Pons (tissue), 1 donor: ENCODE measurements at places on chromosomes 7 and 10.
A peak's percentile ranks its signal among the peaks of the same experiment; 100 is the strongest.

- DNase-seq = no peak
Measured at GRCh38 chr10:67095531-67095930, 169.7 kb downstream of the LRRTM3 start.

GRCh38 chr10:3879073-3879472 lies 94.1 kb upstream of the KLF6 start:
- DNase-seq = no peak

GRCh38 chr10:21953585-21954057 lies 49.9 kb downstream of the DNAJC1 start:
- DNase-seq = peak; percentile 15

- no peak for DNase-seq
Measured at GRCh38 chr10:3478153-3478552, 305.6 kb upstream of the PITRM1 start.

DNA sequence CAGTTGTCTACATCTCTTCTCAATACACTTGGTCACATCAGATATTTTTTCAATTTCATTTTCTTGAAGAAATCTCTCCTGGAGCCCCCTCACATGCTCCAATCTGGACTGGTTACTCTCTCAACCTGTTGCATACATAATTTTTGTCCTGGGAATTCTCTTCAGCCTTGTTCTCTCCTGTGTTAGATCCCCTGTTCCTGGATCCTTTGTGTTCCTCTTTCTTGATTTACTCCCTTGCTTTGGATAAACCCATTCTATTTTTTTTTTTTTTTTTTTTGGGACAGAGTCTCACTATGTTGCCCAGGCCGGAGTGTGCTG lies 45.6 kb downstream of the SCD start:
- no peak for DNase-seq

DNA sequence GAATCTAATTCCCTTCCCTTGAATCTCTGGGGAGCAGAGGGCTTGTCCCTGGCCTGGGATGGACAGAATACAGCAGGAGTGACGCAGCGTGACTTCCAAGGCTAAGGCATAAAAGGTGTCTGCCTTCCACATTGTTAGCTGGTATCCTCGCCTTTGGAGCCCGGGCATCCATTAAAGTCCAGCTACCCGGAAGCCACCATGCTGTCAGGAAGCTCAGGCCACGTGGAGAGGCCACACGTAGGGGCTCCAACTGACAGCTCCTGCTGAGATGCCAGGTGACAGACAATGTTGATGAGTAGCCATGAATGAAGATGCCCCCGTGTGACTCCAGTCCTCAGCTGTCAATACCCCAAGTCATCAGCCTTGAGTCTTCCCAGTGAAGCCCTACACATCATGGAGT lies 99.9 kb downstream of the OAT start:
- no peak for DNase-seq

GRCh38 chr10:29353887-29354561 lies 65.2 kb downstream of the LYZL1 start:
- no peak for DNase-seq

DNA sequence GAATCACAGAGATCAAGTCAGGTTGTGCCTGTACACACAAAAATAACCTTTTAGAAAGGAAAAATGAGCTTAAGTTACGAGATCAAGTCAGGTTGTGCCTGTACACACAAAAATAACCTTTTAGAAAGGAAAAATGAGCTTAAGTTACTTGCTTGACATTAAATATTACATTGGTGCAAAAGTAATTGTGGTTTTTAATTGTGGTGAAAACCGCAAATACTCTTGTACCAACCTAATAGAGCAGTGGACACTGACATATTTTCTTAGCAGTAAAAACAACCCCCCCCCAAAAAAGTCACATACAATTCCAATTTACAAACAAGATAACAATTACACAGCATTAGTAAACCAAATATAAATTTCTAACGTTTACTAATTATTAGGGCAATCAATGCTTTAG lies 595.6 kb downstream of the GRM8 start:
- no peak for DNase-seq

- DNase-seq = no peak
Measured at GRCh38 chr10:46247181-46247475, 39.7 kb upstream of the ANTXRL start.

DNA sequence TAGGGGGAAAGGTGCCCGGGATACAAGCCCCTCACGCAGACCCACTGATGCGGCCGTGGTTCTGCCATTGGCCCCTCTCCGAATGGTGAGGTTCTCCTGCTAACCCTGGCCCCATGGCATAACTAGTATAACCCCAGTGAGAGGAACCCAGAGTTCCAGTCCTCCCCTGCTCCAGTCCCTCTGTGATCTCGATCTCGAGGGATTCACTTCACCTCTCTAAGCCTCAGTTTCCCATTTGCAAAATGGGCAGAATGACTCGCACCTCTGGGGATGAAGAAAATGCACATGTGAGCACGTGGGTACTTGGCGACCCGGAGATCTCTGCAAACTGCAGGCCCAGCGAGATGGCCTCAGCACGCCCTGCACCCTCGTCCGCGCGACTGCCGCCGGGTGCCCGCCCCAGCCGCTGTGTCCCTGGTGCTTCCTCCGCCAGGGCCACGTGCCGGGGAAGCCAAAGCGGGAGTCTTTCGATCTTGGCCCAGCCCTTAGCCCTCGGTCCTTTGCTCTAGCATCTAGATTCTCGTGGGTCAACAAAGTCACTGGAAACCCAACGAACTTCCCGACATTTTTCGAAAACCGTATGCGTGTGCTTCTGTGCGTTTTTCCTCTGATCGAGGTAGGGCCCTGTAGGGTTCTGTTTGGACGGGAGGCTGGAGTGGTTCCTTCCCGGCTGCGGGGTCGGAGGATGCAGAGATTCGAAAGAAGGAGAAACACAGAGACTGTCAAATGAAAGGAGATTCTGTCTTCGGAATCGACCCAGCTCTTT lies 169.8 kb downstream of the UBE2H start:
- no peak for DNase-seq

GRCh38 chr10:12241810-12242529 lies 46.0 kb downstream of the CDC123 start:
- no peak for DNase-seq

- DNase-seq = no peak
Measured at GRCh38 chr7:151243408-151244195, 4.9 kb downstream of the SMARCD3 start.

DNA sequence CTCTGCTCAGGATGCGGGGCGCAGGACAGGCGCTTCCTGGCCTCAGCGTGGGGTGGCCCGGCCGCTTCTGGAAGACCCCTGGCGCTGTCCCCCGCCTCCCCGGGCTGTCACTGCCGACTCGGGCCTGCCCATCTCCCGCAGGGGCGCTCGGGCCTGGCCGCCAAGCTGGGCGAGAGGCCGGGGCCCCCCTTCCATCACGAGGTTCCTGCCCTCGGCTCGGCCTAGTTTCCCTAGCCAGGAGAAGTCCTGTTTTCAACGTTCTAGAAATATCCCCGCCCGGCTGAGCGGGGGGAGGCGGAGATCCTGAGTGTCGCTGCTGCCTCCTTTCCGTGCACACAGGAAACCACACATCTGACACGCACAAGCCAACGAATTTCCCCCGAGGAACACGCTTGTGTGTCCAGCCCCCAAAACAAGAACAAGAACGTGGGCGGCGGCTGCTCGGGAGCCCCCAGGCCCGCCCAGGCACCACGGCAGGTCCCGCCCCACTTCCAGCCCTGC lies 33.7 kb downstream of the AP5Z1 start:
- peak; percentile 79 for DNase-seq

DNA sequence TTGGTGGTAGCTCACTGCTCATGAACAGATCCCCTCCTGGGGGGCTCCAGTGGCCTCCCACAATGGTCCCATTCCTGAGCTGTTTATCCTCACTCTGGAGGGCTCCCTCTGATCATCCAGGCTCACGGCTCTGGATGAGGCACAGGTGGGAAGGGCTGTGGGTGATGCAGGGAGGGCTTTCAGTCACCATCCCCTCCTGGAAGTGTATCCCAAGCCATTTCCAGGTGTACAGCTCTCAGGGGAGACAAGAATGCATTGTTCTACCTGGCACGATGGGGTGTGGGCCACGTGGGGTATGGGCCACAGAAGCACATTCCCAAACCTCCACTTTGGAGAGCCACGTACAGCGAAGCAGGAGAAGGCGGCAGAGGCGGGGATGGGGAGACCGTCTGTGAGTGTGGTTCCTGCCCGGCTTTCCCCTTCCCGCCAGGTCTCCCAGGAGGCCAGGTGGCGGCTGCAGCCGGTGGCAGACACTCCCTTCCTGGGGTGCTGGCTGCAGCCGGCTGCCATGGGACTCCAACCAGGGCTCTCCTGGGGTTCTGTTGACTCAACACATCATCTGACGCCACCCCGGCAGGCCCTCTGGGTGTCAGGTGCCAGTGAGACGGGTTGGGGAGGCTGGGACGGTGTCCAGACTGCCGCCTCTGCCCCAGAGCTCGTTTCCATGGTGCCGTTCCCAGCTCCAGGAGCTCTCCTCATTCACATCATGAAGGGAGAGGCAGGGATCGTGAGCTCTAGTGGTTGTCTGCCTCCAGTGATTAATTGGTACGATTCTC lies 169.7 kb upstream of the RHEB start:
- peak; percentile 36 for DNase-seq

DNA sequence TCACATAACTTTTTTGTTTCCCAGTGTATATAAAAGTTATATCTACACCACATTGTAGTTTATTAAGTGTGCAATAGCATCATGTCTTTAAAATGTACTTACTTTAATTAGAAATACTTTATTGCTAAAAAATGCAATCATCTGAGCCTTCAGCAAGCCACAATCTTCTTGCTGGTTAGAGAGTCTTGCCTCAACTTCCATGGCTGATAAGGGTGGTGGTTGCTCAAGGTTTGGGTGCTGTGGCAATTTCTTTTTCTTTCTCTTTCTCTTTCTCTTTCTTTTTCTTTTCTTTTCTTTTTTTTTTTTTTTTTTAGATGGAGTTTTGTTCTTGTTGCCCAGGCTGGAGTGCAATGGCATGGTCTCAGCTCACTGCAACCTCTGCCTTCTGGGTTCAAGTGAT lies 360.0 kb downstream of the MAGI2 start:
- DNase-seq = no peak

GRCh38 chr7:22565315-22565811 lies 65.4 kb upstream of the STEAP1B start:
- peak; percentile 53 for DNase-seq

DNA sequence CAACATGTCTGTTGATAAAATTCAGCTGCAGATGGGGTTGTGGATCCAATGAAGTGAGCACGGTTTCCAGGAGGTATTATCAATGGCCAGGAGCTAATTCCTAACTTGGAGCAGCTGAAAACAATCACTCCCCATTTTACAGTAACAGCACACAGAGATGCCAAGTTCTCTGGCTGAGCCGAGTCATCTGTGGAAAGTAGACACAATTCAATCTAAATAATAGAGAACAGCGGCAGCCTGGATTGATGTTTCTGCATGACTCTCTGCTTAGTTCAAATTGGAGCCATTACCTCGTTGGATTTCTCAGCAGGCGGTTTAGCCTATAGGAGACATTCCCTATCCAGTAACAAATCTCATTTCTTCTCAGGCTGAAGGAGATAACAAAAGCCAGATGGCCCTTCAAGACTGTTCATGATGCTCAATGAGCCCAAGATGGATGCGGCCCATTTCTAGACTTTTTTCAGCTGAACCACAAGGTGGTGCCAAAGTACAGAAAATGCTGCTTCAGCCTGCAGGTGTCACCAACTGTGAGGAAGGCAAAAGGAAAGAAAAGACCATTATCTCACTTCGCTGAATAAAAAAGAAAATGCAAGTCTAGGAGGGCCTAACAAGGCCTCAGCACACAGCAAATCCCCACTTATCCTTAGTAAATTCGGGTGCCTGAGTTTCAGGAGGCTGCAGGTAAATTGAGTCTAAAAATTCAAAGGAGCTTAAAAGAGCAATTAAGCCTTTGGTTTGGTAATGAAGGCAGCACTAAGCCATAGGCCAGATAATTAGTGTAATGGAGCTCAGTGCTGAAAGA lies 83.7 kb downstream of the SLC16A9 start:
- DNase-seq = peak; percentile 84

- DNase-seq = peak; percentile 37
Measured at GRCh38 chr10:128631801-128632241, 505.6 kb upstream of the MKI67 start.
